Stimulated activated CD8-positive, alpha-beta memory T cell treated with anti-CD3 and anti-CD28 coated beads, Interleukin-7, amount 100 ng/mL, for 4 hours (primary cell): ENCODE measurements at places on chromosomes 1 and 21.
A peak's percentile ranks its signal among the peaks of the same experiment; 100 is the strongest.

DNA sequence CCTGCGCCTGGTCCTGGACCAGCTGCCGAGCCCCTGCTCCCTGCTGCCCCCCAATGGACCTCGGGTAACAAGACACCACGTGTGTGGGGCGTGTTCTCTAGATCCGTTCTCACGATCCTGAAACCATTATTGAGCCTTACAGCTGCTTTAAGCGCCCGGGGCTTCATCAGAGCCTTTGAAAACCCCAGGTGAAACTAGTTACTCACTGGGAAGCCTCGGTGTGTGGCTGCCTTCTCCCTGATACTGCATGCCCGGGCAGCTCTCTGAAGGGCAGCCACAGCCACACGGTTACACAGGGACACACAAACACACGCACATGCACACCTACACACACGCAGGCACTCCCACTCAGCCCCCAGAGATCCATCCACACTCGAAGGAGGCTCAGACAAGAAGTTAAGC, 5.3 kb downstream of the HES2 start:
- no peak for DNase-seq

GRCh38 chr1:12124693-12125421, 41.9 kb upstream of the TNFRSF1B start:
- peak; percentile 63 for DNase-seq

DNA sequence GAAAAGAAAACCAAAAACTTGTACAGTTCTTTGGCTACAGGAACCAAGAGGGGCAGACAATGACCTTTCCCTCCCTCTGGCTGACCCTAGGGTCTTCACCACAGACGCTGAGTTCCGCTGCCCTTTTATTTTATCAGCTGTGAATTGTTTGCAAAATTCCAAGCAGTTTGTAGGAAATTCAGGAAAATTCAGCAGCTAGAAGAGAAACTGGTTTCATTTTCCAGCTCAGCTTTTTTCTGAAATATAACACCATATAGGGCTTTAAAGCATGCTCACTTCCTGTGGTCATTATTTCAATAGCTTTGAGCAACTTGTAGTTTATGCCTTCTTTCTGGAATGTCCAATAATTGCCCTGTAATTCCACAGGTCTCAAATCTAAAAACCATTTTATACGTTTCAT, 5.5 kb upstream of the PIK3R3 start:
- no peak for DNase-seq

DNA sequence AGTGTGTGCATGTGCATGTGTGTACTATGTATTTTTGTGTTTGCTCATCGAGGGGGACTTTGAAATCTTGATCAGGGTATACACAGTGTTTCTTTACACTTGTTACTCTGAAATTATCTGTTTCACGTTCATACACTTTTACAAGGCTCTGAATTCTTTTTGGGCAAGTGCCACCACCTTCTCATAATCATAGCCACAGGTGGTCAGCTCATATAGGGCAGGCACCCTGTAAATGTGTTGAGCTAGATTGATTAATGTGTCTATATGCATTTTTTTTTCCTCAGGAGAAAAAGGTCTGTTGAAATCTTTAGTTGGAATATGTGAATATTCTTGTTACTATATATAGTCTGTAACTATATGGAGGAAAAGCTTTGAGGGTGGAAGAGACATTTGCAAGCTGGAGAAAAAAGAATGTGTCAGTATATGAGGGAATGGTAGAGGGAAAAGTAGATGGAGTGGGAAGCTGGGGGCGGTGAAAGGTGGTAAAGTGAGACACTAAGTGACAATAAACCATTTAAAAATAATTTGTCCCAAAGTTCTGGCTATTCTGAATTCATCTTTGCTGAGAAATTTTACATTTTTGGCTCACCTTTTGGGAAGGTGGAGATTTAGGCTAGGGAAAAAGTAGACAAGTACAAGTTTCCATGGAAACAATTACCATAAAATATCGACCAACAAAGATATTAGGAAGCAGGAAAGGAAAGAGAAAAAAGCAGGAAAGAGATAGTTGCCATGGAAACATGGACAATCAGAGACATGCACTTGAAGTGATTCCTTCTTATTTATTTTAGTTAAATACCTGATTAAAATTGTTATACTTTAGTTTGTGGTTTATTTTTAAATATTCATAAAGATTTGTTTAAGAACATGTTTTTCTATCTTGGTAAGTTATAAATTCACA, 277.5 kb downstream of the PDE4B start:
- DNase-seq = no peak

DNA sequence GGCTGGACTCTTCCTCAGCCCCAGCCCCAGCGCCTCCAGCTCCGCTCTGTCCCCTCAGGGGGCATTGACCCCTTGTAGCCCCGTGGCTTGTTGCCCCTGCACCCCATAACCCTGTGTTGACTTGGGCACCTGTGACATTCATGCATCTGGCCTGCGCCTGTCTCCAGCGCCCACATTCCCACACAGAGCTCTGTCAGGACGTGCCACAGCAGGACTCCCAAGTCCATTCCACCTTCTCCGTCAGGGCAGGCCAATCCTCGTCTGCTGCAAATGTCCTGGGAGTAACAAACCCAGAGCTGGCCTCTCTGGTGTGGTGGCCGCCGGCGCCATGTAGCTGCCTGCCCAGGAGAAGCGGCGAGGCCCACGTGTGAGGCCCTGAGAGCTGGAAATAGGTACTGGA, 60.6 kb downstream of the AGPAT3 start:
- no peak for DNase-seq

DNA sequence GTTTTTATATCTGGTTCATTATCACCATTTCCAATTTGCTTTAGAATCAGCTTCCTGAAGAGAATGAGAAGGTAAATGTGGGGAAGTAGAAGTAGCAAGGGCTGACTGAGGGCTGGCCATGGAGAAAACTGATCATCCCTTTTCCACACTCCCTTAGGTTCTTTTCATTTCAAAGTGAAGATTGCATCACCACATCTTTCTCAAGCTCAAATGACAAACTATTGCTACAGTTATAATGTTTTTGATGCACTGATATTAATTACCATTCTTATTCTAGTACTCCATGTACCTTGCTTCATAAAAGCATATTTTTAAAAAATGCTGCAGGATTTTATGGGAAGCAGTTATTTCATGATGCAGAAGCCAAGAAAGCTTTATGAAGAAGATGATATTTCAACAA, 7.9 kb upstream of the AK5 start:
- DNase-seq = no peak

DNA sequence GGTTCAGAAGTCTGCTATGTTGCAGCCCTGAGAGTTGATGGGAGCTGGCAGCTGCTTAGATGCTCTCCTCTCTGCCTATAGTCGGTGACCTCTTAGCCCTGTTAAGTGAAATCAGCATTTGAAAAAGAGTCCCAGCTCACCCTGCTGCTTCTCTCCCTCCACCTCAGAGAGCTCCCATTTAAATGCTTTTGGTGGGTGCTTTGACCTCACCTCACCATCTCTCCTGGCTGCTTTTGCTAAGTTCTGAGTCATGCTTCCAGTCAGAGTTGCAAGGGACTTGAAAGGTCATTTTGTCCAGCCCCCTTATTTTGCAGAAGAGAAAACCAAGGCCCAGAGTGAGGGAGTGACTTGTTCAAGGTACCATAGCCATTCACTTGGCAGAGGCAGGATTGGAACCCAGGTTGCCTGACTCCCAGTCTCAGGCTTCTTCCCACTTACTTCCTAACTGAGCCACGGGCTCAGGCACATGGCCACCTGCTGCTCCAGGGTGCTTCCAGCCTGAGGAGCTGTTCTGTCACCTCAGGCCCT, 3.3 kb downstream of the MAPKAPK2 start:
- no peak for DNase-seq

- no peak for DNase-seq
Measured at GRCh38 chr1:229572286-229572685, 13.8 kb upstream of the ABCB10 start.

- no peak for DNase-seq
Measured at GRCh38 chr21:43957611-43958362, 54.3 kb upstream of the TRAPPC10 start.

DNA sequence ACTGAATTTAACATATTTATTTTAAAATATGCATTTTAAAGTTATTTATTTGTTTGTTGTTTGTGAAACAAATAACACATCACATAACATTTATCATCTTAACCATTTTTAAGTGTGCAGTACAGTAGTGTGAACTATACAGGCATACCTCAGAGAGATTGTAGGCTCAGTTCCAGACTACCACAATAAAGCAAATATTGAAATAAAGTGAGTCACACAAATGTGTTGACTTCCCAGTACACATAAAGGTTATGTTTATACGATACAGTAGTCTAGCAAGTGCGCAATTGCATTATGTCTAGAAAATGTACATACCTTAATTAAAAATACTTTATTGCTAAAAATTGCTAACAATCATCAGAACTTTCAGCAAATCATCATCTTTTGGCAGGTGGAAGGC, 739.4 kb upstream of the ADGRL4 start:
- no peak for DNase-seq

- no peak for DNase-seq
Measured at GRCh38 chr21:42316891-42317290, 1.7 kb upstream of the TFF3 start.

- no peak for DNase-seq
Measured at GRCh38 chr1:20093303-20093702, 23.3 kb downstream of the PLA2G5 start.

DNA sequence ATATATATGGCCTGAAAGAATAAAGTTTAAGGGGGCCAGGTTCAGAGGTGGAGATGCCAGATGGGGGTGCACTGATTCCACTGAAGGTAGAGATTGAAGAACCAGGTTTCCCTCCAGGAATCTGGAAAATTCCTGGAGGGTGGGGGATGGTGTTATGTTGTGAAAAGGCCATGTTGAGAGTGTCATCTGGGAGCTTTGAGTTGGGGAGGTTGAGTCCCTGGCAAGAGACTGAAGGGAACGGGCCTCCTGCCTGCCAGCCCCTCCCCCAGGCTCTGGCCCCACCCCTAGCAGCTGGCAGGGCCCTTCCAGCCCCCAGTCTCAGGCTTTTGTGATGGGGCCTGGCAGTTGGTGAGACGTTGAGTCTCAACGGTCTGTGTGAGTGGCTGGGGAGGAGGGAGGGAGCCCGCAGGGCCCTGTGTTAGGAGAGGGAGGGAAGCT, 4.1 kb downstream of the PTPRU start:
- no peak for DNase-seq

GRCh38 chr1:211928993-211929637, 98.6 kb upstream of the LPGAT1 start:
- no peak for DNase-seq

GRCh38 chr21:45870851-45871615, 110.5 kb upstream of the COL6A1 start:
- no peak for DNase-seq

DNA sequence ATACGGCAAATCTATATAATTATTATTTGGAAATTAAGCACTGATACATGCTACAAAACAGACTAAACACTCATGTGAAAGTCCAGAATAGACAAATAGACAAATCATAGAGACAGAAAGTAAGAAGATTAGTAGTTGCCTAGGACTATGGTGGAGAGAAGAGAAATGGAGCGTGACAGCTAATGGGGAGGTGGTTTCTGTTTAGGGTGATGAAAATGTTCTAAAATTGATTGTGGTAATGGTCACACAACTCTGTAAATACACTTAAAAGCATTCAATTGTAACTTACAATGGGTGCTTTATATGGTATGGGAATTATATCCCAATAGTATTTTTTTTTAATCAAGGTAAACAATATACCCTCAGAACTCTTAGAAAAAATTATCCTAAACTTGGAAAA, 20.4 kb upstream of the ITLN2 start:
- no peak for DNase-seq

DNA sequence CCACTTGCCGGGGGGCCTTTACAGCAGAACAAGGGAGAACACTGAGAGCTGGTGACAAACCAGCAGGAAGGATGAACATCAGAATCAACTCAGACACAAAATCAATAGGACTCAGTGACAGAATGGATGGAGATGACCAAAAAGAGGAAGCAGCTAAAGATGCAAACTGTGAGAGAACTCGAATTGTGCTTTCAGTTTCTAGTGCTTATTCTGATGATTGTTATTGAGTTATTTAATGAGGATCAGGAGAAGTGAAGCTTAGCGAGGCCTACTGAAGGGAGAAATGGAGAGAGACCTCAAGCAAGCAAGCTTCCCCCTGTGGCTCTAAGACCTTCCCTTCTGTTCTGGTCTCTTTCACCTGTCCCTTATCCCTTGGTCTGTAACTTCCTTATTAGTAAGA, 30.3 kb upstream of the TMEM125 start:
- no peak for DNase-seq

- DNase-seq = no peak
Measured at GRCh38 chr1:58833166-58833565, 49.3 kb upstream of the JUN start.

GRCh38 chr21:34074283-34075090, 1.1 kb downstream of the MRPS6 start:
- no peak for DNase-seq

DNA sequence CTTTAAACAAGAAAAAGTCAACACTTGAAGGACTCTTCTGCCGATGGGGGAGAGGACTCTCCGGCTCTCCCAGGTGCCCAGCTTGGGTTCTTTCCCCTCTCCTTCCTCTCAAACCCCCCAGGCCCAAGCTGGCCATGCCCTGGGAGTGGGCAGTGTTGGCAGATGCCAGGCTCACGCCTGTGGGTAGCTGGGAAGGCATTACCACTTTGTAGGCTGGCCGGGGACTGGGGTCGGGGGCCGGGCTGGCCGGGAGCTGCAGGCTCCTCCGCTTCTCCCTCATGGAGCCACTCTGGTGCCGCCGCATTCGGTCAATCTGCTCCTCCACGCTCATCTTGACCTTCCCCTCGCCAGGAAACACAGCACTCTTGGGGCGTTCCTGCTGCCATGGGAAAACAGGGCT, 16.4 kb upstream of the GOLT1A start:
- no peak for DNase-seq

DNA sequence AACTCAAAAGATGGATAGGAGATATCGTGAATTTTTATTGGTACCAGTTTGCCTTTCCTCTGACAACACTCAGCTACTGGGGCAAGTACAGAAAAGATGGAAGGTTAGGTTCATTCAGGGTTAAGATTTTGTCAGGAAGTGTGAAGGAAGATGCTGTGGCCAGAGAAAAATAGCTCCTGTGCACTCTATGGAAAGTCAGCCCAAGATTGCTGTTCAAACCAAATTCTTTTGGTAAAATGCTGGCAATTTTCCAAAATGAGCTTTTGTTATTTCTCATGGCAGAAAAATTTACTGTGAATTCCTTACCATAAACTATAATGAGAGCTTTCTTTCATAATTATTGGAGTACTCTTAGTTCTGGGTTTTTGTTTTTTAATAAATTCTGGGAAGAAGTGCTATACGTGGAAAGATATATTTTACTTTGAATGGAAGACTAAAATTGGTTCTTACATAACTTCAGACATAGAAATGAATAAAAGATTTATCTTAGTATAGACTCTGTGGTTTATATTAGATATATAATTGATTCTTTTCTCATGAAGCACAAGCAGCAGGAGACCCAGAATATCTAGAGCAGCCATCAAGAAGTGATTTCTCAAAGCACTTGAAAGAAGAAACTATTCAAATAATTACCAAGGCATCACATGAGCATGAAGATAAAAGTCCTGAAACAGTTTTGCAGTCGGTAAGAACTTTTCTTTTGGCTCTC, 112.2 kb downstream of the USP25 start:
- no peak for DNase-seq
